NCI-H2107 (cell line): ENCODE measurements at places on chromosomes 11 and 22.

- DNase-seq: no peak
These were observed 611.8 kb downstream of the BRD1 start for GRCh38 chr22:49215840-49216239.

GRCh38 chr11:82732734-82733443, 775 bp downstream of the FAM181B start:
- no peak for DNase-seq

GRCh38 chr22:33302549-33302948, 244.4 kb upstream of the SYN3 start:
- no peak for DNase-seq

DNA sequence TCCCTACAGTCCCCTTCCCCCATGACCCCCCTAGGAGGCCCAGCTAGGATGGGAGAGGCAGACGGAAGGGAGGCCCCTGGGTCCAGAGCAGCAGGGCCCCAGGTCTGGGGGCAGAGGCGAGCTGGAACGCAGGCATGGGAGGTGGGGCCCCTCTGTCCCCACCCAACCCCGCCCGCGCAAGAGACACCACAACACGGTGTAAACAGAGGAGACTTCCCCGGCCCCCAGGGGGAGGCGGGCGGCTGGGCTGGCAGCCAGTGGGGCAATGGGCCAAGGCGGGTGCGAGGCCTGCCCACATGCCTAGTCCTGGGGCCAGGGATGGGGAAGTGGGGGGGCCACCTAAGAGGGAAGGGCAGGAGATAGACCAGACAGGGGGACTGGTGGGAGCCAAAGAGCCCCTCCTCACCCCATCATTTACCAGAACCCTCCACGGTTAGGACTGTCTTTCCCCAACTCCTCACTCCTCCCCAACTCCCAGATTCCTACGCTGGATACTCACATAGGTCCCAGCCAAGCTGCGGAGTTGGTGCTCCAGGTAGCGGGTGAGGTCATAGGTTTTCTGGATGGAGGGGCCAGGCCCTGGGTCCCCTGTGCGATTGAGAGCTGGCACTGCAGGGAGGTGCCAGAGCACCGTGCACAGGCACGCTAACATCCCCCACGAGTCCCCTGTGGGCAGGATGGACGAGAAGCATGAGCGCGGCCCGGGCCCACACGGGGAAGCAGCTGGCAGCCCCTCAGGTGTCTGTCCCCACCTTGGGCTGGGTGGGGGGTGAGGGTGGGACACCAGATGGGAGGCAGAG, 6.2 kb downstream of the CLCF1 start:
- no peak for DNase-seq

- DNase-seq: no peak
These were observed 144.5 kb downstream of the DBX1 start for GRCh38 chr11:20015529-20016427.
